Muscle of leg (tissue), 16 donors: ENCODE measurements at places on chromosomes 16 and 17. TPM values are rescaled to one million over a fixed set of nuclear protein-coding genes. Genes with fewer than 3 reads are reported as not detected.

ADAMTS18 gene
- 0.71 TPM for total RNA-seq

GSDMA gene
- total RNA-seq = 0.22 TPM

KRT222 gene
- 1.3 TPM for total RNA-seq

DHRS7B gene
- total RNA-seq = 33.7 TPM

KRT25 gene
- total RNA-seq = 0.35 TPM

GNG13 gene
- not detected for total RNA-seq

TNS4 gene
- not detected for total RNA-seq

ABI3 gene
- total RNA-seq = 3.1 TPM

P2RX1 gene
- 2.1 TPM for total RNA-seq

TP53TG3 gene
- not detected for total RNA-seq

FAM171A2 gene
- 52.9 TPM for total RNA-seq

IGSF6 gene
- 2.5 TPM for total RNA-seq

KCNJ18 gene
- not detected for total RNA-seq

CLDN7 gene
- total RNA-seq = 0.71 TPM

SLC52A1 gene
- 0.04 TPM for total RNA-seq

SMIM36 gene
- not detected for total RNA-seq

SEZ6L2 gene
- 1.1 TPM for total RNA-seq

MSLN gene
- total RNA-seq = 0.31 TPM
